ENCODE measurements at places on chromosomes 6 and 20.

DNA sequence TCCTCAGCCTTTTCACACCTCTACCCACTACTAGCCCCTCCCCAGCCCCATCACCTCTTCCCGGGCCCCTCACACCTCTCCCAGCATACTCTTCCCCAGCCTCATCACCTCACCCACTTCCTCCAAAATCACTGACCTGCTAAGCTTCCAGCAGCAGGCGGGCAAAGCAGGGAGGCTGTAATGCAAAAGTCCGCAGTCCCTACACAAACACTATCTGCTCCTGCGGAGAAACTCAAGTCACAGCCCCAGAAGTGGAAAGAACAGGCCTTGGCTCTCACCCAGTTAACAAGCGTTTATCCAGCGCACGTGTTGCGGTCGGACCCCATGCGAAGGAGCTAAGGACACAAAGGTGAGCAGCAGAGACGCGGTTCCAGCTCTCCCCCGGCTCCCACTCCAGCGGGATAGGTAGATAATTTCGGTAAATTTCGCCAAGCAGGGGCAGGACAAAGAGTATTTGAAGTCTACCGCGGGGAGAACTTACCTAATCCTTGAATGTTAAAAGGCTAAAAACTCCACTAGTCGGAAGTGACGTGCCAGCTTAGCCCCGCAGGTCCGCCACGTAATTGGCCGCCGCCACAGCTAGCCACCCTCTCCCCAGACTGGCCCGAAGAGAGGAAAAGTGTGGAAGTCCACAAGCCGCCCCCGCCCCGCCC lies 728 bp upstream of the TRIM39 start:
- H3K36me3 ChIP-seq: peaks cover 6% of the 10 kb centered on the region
- DNase-seq: peak; percentile 58
- peaks cover 35% of the 10 kb centered on the region for H3K4me1 ChIP-seq
- H3K27me3 ChIP-seq: no peaks in the 10 kb centered on the region
- H3K27ac ChIP-seq: peak overlapping the region; percentile 94
- H3K4me3 ChIP-seq: peak overlapping the region; percentile 86

DNA sequence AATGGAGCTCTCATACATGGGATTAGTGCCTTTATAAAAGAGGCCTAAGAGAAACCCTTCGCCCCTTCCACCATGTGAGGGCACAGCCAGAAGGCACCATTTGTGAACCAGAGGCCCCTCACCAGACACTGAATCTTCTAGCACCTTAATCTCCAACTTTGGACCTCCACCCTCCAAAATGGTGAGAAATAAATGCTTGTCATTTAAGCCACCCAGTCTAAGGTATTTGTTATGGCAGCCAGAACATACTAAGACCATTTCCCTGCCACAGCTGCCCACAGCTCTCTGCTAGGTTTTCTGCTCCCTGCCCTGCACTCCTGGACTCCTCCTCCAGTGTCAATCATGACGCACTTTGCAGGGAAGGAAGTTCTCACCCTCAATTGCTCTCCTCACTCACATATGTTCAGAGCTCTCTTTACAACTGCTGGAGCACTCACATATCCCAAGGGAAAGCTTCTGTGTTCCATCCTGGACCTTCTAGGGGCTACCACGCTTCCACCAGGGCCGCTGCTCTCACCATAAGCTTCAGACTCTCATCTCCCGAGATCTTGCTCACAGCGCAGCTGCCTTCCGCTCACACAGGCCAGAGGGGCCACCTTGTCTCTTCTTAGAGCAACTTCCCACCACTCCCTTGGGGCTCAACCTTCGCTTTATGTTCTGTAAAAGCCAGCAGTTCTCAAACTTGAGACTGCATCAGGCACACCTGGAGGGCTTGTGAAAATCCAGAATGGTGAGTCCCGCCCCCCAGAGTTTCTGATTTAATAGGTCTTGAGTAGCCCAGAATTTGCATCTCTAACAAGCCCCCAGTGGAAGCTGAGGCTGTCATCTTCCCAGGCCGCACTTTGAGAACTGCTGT lies 1.6 kb upstream of the LY86 start:
- no peak for DNase-seq
- H3K4me1 ChIP-seq: peaks cover 60% of the 10 kb centered on the region
- H3K4me3 ChIP-seq: peak overlapping the region; percentile 29

DNA sequence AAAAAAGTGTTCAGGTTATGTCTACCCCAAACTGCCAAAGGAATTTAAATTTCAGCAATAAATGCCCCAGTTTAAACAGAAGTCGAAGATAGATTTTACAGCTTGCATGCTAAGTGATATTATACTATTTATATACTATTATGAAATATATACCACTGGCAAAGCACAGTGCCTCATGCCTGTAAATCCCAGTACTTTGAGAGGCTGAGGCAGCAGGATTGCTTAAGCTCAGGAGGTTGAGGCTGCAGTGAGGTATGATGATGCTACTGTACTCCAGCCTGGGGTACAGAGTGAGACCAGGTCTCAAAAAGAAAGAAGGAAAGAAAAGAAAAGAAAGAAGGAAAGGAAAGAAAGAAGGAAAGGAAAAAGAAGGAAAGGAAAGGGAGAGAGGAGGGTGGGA lies 102.1 kb downstream of the MTFR2 start:
- no peaks in the 10 kb centered on the region for H3K27me3 ChIP-seq
- H3K4me3 ChIP-seq: no peak overlapping the region
- H3K4me1 ChIP-seq: no peaks in the 10 kb centered on the region
- no peak for DNase-seq

GRCh38 chr6:137432054-137432611 lies 62.1 kb downstream of the OLIG3 start:
- no peak for DNase-seq
- no peaks in the 10 kb centered on the region for H3K4me1 ChIP-seq
- H3K27me3 ChIP-seq: no peaks in the 10 kb centered on the region

GRCh38 chr6:102068349-102068929 lies 674.9 kb downstream of the GRIK2 start:
- no peaks in the 10 kb centered on the region for H3K4me1 ChIP-seq
- H3K27ac ChIP-seq: no peak overlapping the region
- H3K27me3 ChIP-seq: no peaks in the 10 kb centered on the region
- no peak overlapping the region for H3K4me3 ChIP-seq
- DNase-seq: no peak
- no peaks in the 10 kb centered on the region for H3K36me3 ChIP-seq

- H3K36me3 ChIP-seq: no peaks in the 10 kb centered on the region
- no peak overlapping the region for H3K27ac ChIP-seq
- no peaks in the 10 kb centered on the region for H3K4me1 ChIP-seq
- no peak for DNase-seq
- H3K27me3 ChIP-seq: no peaks in the 10 kb centered on the region
These were observed 63.4 kb downstream of the VEGFA start for GRCh38 chr6:43833223-43833995.

DNA sequence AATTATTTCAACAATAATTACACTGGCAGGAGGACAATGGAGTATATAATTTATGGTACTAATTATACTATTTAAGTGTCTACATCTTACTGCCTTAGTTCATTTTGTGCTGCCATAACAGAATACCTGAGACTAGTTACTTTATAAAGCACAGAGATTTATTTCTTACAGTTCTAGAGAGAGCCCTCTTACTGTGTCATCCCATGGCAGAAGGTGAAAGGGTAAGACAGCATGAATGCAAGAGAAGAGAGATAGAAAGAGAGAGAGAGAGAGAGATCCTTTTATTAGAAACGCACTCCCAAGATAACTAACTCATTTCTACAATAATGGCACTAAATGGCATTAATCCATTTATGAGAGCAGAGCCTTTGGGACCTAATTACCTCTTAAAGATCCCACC lies 314.7 kb downstream of the EPM2A start:
- H3K36me3 ChIP-seq: no peaks in the 10 kb centered on the region
- H3K27ac ChIP-seq: no peak overlapping the region
- DNase-seq: no peak
- no peaks in the 10 kb centered on the region for H3K4me1 ChIP-seq
- H3K4me3 ChIP-seq: no peak overlapping the region
